Activated CD8-positive, alpha-beta memory T cell treated with anti-CD3 and anti-CD28 coated beads for 24 hours (primary cell): ENCODE measurements at places on chromosomes 11 and 22.

DNA sequence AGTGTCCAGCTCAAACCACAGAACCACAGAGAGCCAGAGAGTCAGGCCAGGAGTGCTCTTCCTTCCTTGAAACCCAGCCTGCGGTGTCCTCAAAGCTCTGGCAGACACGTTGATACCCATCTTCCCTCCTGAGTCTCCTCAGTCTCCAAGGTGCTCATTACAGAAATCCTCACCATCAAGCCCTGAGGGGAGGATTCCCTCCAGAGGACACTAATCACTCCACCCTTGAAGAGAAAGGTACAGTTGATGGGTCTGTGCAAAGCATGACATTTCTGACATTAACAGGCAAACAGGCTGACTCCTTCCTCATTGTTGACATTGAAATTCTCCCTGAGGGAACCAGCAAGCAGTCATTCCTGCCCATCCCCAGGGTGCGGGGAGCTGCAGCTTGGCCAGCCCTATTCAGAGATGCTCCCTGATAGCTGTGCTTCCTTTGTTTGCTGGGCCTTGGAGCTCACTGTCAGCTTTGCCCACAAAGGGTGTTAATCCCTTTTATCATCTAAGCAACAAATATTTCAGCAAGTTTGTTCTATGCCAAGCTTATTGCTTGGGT is 101.7 kb upstream of the CSNK2A3 start:
- DNase-seq: no peak

- DNase-seq: no peak
Measured at GRCh38 chr22:36384766-36385481, 2.8 kb downstream of the MYH9 start.

- DNase-seq: no peak
Measured at GRCh38 chr22:27087051-27087450, 429.7 kb downstream of the MIAT start.

- DNase-seq: no peak
Measured at GRCh38 chr11:103888541-103888951, 147.9 kb upstream of the DDI1 start.

GRCh38 chr11:80816454-80816847 is 1375.6 kb upstream of the TENM4 start:
- DNase-seq: no peak
